ENCODE measurements at places on chromosomes 13 and 19. TPM values are rescaled to one million over a fixed set of nuclear protein-coding genes. Genes with fewer than 3 reads are reported as not detected.
A peak's percentile ranks its signal among the peaks of the same experiment; 100 is the strongest.

DNA sequence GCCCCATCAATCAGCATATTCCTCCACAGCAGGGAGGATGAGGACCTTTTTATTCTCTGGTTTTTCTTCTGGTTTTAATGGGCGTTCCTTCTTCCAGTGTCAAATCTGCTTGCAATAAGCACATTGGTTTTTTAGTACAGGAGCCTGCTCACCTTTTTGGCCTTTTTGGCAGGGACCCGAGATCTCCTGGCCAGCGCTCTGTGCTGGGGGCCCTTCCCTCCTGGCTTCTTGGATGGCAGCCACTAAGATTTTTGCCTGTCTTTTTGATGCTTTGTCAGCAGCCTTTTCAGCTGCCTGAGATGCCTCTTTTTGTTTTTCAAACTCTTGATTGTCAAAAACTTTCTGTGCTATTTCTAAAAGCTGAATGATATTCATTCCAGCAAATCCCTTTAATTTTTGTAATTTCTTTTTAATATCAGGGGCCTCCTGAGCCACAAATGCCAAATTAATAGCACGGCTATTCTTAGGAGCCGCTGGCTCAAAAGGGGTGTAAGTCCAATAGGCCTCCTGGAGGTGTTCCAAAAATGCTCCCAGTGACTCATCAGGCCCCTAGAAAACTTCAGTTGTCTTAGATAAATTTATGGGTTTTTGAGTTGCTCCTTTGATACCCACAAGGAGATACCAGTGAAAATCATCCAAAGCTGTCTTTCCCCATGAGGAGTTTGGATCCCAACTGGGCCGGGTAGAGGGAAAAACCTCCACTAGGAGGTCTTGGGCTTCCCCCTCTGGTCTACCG lies 73.0 kb downstream of the ZNF100 start:
- H3K27ac ChIP-seq = no peak overlapping the region
- no peaks in the 10 kb centered on the region for H3K27me3 ChIP-seq
- H3K4me3 ChIP-seq = no peak overlapping the region
- no peak for DNase-seq
- no peaks in the 10 kb centered on the region for H3K36me3 ChIP-seq
- no peaks in the 10 kb centered on the region for H3K4me1 ChIP-seq

Gene APLP1
- polyA plus RNA-seq = 0.95 TPM

GRCh38 chr19:39890755-39891551 lies 43.5 kb downstream of the FCGBP start:
- no peak overlapping the region for H3K27ac ChIP-seq
- H3K27me3 ChIP-seq = no peaks in the 10 kb centered on the region
- H3K4me1 ChIP-seq = no peaks in the 10 kb centered on the region
- no peak for DNase-seq

DNA sequence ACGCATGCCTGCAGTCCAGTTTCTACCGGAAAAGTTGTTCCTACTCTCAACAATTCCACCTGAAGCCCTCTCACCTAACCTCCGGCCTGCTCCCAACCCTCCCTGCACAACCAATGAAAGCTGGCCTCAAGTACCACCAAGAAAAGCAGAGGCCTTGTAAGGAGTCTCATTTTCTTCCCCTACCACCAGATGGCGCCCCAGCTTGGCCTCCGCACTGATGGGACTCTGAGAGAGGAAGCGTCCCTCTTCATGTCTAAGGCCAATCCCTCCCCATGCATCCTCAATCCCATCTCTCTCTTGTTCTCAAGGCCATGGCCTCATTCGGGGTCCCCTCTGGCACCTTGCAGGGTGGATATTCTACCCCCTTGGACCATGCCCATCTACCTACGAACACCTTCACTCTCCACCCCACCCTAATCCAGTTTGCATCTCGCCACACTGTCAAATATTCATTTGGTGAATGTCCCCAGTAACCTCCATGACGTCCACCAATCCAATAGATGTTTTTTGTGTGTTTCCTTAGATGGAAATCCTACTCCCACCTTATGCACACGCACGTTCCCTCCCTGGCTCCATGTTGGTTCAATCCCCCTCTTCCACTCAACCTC lies 412.8 kb downstream of the ZNF536 start:
- H3K4me1 ChIP-seq = no peaks in the 10 kb centered on the region
- no peak overlapping the region for H3K27ac ChIP-seq
- H3K36me3 ChIP-seq = no peaks in the 10 kb centered on the region
- H3K27me3 ChIP-seq = no peaks in the 10 kb centered on the region
- DNase-seq = no peak

DNA sequence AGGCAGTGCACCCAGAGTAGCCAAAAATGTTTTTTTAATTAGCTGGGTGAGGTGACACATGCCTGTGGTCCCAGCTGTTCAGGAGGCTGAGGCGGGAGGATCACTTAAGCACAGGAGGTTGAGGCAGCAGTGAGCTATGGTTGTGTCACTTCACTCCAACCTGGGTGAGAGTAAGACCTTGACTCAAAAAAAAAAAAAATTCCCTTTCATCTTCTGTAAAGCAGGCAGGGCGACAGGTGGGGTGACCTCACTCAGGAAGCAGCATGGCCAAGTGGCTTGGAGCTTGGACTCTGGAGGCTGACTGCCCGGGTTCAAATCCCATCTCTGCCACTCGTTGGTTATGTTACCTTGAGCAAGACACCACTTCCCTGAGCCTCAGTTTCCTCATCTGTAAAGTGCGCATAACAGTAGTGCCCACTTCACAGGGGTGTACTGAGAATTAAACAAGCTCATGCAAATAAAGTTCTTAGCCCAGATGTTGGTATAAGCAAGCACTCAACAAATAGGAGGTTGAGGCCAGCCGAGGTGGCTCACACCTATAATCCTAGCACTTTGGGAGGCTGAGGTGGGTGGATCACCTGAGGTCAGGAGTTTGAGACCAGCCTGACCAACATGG lies 48.3 kb downstream of the MAP4K1 start:
- no peak overlapping the region for H3K4me3 ChIP-seq
- peaks cover 12% of the 10 kb centered on the region for H3K27me3 ChIP-seq
- H3K4me1 ChIP-seq = no peaks in the 10 kb centered on the region
- DNase-seq = no peak
- no peak overlapping the region for H3K27ac ChIP-seq
- H3K36me3 ChIP-seq = no peaks in the 10 kb centered on the region

DNA sequence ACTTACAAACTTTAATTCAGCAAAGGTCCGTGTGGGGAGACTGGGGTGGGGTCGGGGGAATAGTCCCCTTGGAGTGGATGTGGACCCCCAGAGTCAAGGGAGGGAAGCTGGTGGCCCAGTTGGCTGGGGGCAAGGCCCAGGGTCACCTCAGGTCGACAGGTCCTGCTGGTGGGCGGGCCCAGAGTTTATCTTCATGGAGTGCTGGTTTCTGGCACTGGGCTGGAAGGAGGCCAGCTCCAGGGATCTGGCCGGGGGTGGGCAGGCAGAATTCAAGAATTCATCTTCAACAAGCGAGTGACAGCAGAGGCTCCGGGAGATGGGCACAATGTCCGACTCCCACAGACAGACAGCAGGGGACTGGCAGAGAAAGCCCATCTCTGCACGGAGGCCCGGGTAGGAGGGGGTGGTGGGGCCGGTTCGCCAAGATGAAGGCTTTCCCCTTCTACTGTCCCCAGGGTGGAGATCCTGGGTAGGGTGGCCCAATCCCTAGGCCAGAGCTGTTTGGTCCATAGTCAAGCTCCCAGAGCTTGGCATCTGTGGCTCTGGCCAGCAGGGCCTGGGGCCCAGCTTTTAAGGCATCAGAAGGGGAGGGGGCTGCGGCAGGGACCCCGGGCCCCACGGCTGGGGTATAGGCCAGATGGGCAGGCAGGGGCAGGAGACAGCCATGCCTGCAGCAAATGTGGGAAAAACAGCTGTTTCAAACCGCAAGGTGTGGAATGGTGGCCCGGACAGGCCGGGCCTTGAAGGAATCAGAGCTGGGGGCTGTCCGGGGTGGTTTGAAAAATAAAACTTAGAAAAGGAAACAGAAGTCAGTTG lies 622 bp upstream of the FDX2 start:
- H3K4me1 ChIP-seq = peaks cover 9% of the 10 kb centered on the region
- peak overlapping the region; percentile 53 for H3K27ac ChIP-seq
- H3K36me3 ChIP-seq = peaks cover 14% of the 10 kb centered on the region
- no peaks in the 10 kb centered on the region for H3K27me3 ChIP-seq
- no peak for DNase-seq
- H3K4me3 ChIP-seq = peak overlapping the region; percentile 91

GRCh38 chr13:99471221-99472121 lies 29.8 kb upstream of the TM9SF2 start:
- H3K27me3 ChIP-seq = no peaks in the 10 kb centered on the region
- DNase-seq = no peak
- no peaks in the 10 kb centered on the region for H3K36me3 ChIP-seq
- H3K27ac ChIP-seq = no peak overlapping the region

GRCh38 chr13:33911521-33911920 lies 93.6 kb downstream of the RFC3 start:
- no peak overlapping the region for H3K27ac ChIP-seq
- DNase-seq = peak; percentile 11
- no peak overlapping the region for H3K4me3 ChIP-seq
- H3K27me3 ChIP-seq = no peaks in the 10 kb centered on the region

DNA sequence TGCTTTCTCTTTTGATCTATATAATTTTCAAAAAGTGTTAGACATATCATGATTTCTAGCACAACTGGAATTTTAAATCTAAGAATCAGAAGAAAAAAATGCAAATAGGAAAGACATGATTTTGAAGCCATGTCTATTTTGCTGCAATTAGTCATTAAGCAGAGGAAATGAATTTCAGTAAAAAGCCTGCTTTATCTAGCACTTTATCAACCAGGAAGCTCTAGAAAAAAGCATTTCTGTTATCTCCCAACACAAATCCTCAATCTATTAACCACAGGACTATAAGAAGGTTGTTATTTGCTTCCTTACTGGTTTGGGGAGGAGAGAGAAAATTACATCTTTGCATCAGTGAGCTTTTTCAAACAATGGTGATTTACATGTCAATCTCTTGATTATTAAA lies 716.7 kb downstream of the DIAPH3 start:
- H3K27me3 ChIP-seq = no peaks in the 10 kb centered on the region
- H3K36me3 ChIP-seq = no peaks in the 10 kb centered on the region
- no peaks in the 10 kb centered on the region for H3K4me1 ChIP-seq
- H3K4me3 ChIP-seq = no peak overlapping the region

Gene AKT1S1
- polyA plus RNA-seq = 27.2 TPM

Gene RGCC
- polyA plus RNA-seq = 2.3 TPM

DNA sequence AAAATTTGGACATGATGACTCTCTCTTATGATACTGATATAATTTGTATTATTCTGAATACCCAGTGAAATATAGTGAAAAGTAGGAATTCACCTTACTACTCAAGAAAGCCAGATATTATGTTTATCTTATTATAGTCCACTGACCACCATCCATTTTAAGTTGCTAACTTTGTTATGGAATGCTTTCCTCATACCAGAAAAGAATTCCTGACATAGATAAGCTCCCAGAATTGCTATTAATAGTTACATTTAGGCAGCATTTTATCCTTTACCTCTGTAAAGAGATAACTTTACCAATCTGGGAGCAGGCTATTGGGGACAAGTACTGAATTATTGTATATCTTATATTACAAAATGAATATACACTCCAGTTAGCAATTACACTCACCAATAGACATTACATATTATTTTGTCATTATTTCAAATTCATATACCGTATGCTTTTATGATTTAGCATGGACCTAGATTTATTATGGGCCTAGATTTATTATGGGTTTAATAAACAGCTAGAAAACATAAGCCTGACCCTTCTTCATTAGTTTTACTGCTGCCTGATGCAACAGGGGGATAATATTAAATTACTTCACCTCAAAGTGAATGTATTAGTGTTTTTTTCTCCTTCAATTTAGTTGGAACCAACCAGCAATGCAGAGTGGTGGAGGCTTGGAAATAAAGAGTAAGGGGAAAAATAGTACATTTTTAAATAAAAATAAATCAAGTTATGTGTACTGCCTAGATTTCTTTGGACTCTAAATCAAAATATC lies 1886.1 kb downstream of the PCDH9 start:
- H3K27me3 ChIP-seq = no peaks in the 10 kb centered on the region
- no peak overlapping the region for H3K27ac ChIP-seq
- no peak for DNase-seq
- H3K36me3 ChIP-seq = no peaks in the 10 kb centered on the region
- H3K4me3 ChIP-seq = no peak overlapping the region
- H3K4me1 ChIP-seq = no peaks in the 10 kb centered on the region

GRCh38 chr19:36771261-36772231 lies 1.1 kb downstream of the ZNF850 start:
- no peaks in the 10 kb centered on the region for H3K27me3 ChIP-seq
- H3K27ac ChIP-seq = peak overlapping the region; percentile 64
- peaks cover 3% of the 10 kb centered on the region for H3K4me1 ChIP-seq
- H3K4me3 ChIP-seq = peak overlapping the region; percentile 57
